NCI-H748 treated with DMSO at 0.1 percent for 48 hours (cell line): ENCODE measurements at places on chromosomes 12 and 14.

- no peak for DNase-seq
Observed at GRCh38 chr12:20366776-20367409, 1.4 kb upstream of the PDE3A start.

GRCh38 chr12:42568952-42569915 is 20.3 kb downstream of the PRICKLE1 start:
- peak; percentile 56 for DNase-seq

- no peak for DNase-seq
Observed at GRCh38 chr12:27446436-27446835, at the start of gene SMCO2. Gene SMCO2 (plus strand): TSS chr12:27446736. CDS start chr12:27470632, 23,896 bp downstream.

DNA sequence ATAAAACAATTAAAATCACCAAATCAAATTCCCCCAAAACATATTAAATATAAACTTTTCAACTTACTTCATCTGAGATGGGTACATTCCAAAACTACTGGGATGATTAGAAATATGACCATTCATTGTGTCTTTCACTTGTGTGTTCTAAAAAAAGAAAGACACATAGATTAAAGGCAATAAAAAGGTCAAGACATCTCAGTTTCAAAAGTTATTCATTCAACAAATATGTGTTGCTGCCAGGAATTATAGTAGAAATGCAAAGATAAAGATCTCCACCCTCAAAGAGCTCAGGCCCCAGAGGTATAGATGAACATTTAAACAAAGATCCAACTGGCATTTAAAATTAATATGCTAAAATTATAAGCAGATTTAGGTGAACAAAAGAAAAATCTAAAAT is 106.4 kb downstream of the EPS8 start:
- DNase-seq: no peak

GRCh38 chr12:110798461-110798860 is 48.3 kb upstream of the CCDC63 start:
- no peak for DNase-seq

DNA sequence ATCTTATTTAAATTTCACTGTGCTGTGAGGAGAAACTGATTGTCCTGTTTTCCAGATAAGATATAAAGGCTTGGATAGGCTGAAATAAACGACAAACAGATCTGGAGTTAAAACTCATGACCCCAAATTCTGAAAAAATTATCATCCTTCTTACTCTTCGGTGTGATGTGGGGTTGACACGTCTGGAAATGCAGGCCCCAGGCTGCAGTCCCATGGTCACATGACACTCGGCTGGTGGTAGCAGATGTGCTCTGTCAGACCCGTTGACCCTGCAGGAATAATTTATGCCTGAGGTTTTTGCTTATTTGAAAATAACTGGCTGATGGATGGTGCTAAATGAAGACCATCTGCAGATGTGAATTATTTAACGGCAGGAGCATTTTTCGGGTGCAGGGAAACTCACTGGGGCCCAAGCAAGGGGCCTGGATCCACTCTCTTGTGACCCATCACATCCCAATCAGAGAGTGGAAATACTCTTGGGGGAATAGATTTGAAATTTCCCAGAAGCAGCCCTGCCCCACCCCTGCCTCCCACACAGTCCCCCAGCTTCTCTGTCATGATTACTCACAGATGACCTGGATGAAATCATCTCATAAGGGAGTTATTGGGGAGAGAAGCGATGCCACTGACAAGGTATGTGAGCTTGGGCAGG is 47.7 kb upstream of the CMKLR1 start:
- no peak for DNase-seq

GRCh38 chr12:84356224-84356623 is 556.4 kb downstream of the SLC6A15 start:
- DNase-seq: no peak

DNA sequence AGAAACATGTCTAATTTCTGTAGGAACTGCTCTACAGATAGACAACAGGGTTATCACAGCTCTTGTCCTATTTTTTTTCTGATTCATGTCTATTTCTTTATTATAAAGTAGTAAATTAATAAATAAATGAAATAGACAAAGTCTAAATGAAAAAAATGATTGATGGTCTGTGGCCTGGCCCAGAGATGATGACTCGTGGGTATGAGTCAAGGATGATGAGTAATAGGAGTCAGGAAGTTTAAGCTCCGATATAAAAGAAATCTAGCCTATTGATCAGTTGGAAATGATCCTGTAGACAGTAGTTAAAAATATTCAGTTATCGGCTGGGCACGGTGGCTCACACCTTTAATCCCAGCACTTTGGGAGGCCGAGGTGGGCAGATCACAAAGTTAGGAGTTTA is 90.6 kb upstream of the RTL1 start:
- DNase-seq: no peak

DNA sequence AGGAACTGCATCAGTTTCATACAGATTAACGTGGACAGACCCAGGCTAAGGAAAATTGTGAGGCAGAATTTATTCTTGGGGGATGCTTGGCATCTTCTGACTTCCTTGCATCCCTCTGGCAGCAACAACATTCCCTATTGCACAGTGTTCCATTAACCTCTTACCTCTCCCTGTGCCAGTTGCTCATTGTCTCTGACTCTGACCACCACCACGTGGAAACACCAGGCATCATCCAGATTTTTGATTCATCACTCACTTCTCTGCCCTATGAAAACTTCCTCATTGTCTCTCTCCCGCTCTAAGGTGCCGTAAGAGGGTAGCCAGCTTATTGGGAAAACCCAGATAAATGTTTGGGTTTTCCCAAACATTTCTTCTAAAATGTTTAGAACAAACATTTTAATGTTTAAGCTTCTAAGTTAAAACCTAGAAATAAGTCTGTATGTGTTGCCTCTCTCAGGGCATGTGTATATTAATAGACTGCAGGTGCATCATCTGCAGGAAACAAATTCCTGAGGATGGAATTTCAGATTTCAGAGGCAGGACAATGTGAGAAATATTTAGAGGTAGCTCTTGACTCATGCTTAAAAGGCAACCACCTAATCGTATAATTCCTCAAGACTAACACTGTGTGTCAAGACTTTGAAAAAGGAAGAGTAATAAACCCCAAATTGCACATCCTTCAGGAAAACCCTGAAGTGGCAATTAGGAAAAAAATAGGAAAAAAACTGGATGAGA is 64.5 kb upstream of the SLC35F4 start:
- no peak for DNase-seq

DNA sequence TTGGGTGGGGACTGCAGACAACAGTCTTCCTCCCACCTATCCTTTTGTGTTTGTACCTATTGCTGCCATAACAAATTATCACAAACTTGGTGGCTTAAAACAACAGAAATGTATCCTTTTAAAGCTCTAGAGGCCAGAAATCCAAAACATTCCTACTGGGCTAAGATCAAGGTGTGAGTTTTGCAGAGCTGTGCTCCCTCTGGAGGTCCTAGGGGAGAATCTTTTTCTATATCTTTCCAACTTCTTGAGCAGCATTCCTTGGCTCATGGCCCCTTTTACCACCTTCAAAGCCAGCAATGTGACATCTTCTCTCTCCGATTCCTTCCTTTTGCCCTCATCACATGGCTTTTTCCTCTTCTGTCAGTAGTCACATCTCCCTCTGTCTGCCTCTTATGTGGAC is 190.6 kb downstream of the TTC8 start:
- no peak for DNase-seq

DNA sequence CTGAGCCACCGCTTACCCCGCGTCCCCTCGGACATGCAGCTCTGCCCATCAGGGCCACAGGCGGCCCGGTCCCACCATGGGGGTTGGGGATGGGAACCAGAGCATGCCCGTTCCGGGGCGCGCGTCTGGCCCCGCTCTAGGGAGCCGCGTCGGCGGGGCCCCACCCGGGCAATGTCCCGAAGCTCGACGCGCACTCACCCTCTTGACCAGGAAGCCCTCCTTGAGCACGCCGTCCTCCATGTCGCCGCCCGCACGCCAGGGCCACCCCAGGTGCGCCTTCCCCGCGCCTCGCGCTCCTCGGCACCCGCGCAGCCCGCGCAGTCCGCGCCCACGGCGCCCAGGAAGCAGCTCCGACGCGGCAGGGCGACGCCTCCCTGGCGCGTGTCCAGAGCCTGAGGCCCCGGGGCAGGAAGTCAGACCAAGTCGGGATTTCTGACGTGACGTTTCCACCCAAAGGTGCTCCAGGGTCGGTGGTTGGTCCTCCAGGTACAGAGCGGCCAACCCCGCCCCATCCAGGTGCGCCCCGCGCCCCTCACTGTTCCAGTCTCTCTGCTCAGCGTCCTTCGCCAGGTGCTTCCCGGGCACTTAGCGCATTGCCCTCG is at the start of gene PLEK2:
Gene PLEK2 (minus strand): TSS at position 346 of the 602 bp plus-strand sequence. CDS start 106 bp downstream, at position 240.
- DNase-seq: peak; percentile 45

GRCh38 chr14:59435101-59435500 is 30.1 kb downstream of the GPR135 start:
- DNase-seq: no peak

DNA sequence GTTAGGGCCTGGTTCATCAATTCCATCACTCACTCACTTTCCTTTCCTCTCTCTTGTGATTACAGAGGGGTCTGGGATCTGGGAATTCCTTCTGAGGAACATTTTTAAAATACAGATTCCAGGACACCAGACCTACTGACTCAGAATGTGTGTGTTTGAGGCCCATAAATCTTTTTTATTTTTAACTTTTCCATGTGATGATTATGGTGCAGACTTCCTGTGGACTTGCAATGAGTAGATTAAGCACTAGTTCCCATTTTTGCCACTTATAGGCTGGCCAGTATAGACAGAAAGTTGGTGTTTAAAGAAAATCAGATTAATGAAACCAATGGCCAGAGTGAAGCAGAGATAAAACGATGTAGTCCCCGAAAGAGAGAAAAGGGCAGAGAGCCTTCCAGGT is 28.1 kb downstream of the SLC41A2 start:
- no peak for DNase-seq

GRCh38 chr12:108857158-108857407 is 300 bp downstream of the SSH1 start:
- DNase-seq: no peak

DNA sequence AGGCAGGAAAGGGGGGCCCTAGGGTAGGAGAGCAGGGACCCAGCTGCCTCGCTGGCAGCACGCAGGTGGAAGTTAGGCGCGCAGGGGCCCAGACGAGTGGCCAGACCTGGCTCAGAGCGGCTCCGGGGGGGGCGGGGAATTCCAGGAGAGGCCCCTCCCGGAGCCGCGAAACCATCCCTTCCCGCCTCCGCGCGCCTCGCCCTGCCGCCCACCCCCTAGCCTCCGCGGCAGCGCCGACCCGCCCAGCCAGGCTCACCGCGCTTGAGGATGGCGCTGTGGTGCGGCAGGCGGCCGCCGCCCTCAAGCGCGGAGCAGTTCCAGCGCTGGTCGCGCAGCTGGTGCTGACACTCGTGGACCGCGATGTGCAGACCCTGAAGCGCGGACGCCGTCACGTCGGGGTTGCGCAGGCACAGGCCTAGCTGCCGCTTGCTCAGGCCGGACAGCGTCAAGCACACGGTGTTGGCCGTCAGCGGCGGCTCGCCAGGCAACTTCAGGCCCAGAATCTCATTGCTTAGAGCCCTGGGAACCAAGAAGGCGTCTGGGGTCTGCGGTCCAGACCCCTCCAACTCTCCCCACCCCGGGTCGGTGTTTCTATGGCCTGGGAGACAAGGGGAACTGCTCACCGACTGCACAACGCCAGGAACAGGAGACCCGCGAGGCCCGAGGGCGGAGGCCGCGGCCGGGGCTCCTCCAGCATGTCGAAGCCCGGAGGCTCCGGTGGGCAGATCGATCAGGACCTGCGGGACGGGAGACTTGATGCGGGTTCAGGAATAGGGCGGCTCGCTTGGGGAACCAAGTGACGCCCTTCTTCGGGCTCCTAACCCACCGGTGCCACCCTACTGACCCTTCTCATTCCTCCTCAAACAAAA is 1.5 kb downstream of the WNT10B start:
- DNase-seq: no peak

- no peak for DNase-seq
Observed at GRCh38 chr12:56358836-56359532, 923 bp downstream of the STAT2 start.

DNA sequence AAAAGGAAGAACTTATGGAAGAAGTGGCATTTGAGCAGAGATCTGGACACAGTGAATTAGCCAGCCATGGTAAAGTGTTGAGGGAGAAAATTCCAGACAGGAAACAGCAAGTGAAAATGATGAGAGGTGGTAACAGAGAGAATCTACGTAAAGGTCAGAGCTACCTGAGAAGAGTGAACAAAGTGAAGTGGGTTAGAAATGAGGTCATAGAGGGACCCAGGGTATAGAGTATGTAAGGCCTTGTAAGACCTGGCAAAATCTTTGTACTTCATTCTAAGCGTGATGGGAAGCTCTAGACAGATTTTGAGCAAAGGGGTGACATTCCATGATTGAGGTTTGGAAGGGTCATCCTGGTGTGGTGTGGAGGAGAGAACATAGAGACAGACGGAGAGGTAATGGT is 49.3 kb upstream of the LRRK2 start:
- no peak for DNase-seq

DNA sequence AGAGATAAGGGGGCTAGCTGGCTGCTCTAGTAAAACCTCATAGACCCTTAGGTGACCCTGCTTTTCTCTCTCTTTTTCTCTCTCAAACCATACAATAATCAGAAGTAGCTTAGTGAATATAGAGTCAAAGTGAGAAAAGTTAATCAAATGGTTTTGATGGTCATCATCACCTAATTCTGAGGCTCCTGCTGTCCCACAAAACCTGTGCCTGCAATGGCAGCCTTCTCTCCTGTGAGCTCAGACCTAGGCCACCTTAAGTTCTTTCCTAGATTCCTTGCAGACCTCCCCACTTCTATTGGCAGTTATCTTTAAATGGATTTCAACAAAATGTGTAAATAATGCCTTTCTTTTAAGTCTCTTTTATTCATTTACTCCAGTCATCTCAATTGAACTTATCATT is 1.5 kb upstream of the RPAP3 start:
- no peak for DNase-seq

GRCh38 chr14:98593361-98593761 is 678.6 kb downstream of the BCL11B start:
- DNase-seq: no peak

DNA sequence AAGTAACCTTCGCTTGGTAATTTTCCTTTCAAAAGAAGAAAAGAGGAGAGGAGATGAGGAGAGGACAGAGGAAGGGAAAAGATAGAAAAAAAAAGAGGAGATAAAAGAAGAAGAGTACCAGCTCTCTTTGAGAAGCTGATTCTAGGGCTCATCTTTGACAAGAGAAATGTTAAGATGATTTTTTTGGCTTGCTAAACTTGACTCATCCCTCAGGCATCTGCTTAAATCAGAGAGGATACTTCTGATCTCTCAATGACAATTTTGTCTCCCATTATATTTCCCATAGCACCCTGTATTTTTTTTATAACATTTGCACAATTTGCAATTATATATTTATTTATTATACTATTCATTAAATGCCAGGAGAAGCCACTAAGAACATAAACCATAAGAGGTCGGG is 17.1 kb downstream of the SYT1 start:
- no peak for DNase-seq

- no peak for DNase-seq
Observed at GRCh38 chr14:21199611-21200560, 44.0 kb upstream of the OR5AU1 start.

DNA sequence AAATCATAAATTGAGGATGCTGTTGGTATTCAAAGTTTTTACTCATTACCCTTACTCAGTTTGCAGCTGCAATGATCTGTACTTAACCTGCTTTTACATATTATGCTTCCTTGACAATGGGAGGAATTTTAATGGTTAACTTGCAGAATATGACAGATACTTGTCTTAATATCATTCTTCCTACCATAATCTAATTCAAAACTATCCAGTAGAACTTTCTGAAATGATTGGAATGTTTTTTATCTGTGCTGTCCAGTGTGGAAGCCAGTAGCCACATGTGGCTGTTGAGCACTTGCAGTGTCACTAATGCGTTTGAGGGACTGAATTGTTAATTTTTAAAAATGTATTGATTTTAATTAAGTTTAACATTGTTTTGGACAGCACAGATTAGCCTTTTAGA is 23.5 kb downstream of the FGFR1OP2 start:
- DNase-seq: no peak

- no peak for DNase-seq
Observed at GRCh38 chr12:21678959-21679358, 21.3 kb upstream of the LDHB start.
